ENCODE measurements at places on chromosomes 1 and 21.

GRCh38 chr1:63124666-63125191, 197.6 kb upstream of the FOXD3 start:
- DNase-seq: peak; percentile 32

DNA sequence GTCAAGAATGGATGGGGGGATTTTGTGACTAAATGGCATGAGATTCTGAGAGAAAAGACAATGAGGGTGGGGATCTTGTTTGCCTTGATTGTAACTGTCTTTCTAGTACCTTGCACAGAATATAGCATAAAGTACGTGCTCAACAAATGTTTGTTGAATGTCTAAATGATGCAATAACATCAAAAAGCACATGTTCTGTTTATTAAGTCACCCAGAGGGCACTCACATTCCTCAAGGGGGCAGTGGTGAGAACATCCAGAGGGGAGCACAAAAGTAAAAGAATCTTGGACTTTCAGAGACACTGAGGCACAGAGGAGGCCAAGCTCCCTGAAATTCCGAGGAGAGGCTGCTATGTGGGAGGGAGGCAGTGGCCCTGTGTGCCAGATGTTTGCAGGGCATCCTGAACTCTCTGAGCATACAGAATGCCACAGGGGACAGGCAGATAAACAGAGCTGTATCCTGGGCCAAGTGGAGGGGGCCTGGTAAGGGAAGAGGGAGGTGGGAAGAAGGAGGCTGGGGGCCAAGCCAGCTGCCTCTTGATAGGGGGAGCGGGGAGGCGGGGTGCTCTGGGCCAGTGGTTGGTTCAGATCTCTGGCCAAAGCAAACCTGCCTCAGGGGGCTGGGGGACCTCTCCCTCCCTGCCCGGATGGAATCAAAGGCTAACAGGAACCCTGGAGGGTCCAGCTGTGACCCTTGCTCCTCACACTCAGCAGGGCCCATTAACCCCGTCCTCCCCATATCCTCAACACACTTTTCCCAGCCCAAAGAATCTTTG, 6.5 kb upstream of the ATP1A2 start:
- no peak for DNase-seq

- no peak for DNase-seq
Observed at GRCh38 chr1:56463376-56463775, 116.0 kb downstream of the PLPP3 start.

- DNase-seq: no peak
Observed at GRCh38 chr1:117842408-117843170, 86.8 kb downstream of the GDAP2 start.

GRCh38 chr1:47189844-47190508, at the start of gene PDZK1IP1:
Gene PDZK1IP1, minus strand, starts transcription at chr1:47190036. Its CDS starts 104 bp downstream, at chr1:47189932.
- DNase-seq: no peak
